HL-60 (cell line): ENCODE measurements at places on chromosomes 16 and 17.

GRCh38 chr16:3173892-3174617 is 13.9 kb upstream of the OR1F1 start:
- DNase-seq: no peak

- DNase-seq: no peak
These were observed 14.5 kb downstream of the MAP1LC3B start for GRCh38 chr16:87406495-87407088.

- no peak for DNase-seq
These were observed 29.2 kb upstream of the CBFA2T3 start for GRCh38 chr16:89006036-89006752.

DNA sequence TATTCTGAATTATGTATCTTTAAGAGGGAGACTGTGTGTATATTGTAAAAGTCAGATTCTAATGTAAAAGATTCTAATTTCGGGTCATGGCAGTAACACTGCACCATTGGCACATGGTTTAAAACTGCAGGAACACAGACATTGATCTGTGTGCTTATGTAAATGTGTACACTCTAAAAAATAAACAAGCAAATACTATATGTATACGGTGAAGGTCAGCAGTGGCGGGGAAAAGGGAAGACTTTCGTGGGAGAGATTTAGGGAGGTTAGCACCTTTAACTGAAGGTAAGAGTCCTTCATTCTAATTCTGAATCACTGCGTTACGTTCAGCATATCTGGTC is 157.8 kb upstream of the FAM20A start:
- DNase-seq: no peak

- peak; percentile 86 for DNase-seq
These were observed 3.4 kb downstream of the NOD2 start for GRCh38 chr16:50696575-50697420.

DNA sequence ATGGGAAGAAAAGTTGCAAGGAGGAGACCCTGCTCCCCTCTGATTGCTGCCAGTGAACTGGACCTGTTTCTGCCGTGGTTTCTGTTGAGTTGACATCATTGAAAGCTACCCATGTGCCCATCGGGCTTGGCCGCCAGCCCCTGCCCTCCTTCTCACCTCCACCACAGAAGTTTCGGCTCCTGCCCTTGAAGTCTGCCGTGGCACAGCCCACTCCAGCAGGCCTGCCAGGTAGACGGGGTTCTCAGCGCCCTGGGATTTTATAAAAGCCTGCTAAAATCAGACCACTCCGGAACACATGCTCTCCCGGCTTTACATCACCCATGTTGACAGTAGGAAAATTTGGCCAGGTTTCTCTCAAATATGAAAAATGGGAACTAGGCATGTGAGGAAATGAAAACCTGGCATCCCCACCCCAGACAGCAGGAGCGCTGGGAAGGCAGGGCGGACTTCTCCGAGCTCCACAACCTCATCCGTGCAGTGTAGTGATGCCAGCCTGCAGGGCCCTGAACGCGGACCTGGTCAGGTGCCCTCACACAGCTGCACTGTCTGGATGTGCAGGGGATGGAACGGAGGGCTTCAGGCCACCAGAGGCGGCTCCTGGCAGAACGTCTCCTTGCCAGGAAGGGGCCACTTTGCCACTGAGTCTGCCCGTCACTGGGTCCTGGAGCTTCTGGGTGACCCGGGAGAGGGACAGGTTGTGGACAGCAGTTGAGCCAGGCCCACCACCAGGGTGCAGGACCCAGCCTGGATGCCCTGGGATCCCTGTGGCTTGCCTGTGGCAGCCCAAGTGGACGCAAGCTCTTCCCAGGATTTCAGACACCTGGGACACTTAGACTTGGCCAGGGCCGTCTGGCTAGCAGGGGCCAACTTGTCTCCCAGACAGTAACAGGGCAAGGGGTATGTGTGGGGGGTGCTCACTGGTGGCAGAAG is 6.9 kb upstream of the GSE1 start:
- DNase-seq: no peak

- DNase-seq: no peak
These were observed 11.5 kb downstream of the RPGRIP1L start for GRCh38 chr16:53692146-53692545.

GRCh38 chr17:4956493-4957061 is 5.7 kb downstream of the ENO3 start:
- DNase-seq: peak; percentile 23
